ENCODE measurements at places on chromosomes 4 and X.

- no peak for DNase-seq
These were observed 36.7 kb downstream of the SMIM20 start for GRCh38 chr4:25950461-25951389.

GRCh38 chr4:57926311-57926710, 816.1 kb upstream of the IGFBP7 start:
- no peak for DNase-seq

- no peak for DNase-seq
These were observed 89.8 kb upstream of the ETNPPL start for GRCh38 chr4:108852691-108853090.

GRCh38 chr4:43992552-43992951, 456.1 kb downstream of the KCTD8 start:
- DNase-seq, result no peak

DNA sequence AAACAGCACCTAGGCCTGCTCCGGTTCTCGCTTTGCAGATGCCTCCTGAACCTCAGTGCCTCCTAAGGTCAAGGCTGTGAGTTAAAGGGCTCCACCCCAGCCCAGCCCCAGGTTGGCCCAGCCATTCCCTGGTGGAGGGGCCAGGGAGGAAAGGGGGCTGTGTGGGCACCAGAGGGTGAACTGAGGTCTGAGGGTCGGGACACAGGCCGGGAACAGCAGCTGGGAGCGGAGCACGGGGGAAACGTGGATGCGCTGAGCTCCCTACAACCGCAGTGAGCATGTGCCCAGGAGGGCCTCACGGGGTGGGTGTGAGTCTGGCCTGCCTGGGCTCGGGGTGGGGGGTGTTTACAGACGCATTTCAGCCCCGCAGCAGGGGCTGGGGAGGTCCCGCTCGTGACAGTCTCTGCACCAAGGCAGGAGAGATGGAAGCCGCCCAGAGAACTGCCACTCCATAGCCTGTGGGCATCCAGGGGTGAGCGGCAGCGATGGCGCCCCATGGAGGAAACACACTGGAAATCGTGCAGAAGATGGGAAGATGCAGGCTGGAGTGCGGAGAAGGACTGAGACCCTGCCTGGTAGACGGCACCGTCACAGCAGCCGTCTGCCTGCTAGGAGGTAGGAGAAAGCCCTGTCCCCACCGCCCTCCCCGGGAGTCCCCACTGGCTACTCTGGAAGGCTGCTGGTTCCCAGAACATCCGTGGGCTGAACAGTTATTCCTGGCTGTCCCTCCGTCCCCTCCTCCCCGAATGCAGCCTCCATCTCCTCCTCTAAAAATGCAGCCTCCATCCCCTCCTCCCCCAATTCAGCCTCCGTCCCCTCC, 9.9 kb upstream of the SLC25A6 start:
- DNase-seq, result no peak

DNA sequence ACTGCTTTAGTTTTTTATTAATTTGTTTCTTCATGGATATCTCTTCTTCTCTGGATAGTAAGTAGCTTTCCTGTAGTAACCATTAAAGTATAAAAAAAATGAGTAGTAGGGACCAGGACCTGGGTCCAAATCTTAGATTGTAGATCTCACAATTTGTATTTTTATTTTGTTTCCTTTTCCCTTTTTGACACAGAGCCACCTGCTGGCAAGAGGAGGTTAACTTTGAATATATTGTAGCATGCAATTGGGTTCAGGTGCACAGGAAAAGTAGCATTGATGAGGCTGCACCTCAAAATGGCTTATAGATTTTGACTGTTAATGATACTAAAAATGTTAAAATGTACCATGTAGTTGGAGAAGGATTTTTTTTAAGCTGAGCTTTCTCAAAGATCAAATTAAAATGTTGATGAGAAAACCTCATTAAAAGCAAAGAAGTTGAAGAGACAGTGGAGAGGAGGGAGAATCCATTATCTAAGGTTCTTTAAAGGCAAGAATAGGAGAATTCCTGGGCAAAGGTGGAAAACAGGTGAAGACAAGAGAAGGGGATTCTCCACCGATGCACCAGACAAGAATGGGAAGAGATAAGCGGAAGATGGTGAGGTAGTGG, 48.3 kb upstream of the HPGDS start:
- no peak for DNase-seq

- DNase-seq, result no peak
These were observed 260.4 kb downstream of the GALNTL6 start for GRCh38 chr4:172073590-172073989.

DNA sequence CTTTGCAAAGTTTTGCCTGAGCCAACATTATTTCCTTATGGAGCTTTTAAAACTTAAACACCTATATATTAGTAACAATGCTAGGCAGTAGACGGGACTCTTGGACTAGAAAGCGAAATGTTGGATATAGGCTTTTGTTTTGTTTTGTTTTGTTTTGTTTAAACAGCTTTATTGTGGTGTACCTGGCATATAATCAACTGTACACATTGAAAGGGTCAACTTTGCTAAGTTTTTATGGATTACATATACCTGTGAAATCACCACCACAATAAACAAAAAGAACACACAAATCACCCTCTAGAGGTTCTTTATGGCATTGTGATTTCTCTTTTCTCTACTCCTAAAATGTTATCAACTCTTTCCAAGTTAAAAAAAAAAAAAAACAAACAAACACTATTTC, 184.9 kb upstream of the LNX1 start:
- DNase-seq, result no peak

DNA sequence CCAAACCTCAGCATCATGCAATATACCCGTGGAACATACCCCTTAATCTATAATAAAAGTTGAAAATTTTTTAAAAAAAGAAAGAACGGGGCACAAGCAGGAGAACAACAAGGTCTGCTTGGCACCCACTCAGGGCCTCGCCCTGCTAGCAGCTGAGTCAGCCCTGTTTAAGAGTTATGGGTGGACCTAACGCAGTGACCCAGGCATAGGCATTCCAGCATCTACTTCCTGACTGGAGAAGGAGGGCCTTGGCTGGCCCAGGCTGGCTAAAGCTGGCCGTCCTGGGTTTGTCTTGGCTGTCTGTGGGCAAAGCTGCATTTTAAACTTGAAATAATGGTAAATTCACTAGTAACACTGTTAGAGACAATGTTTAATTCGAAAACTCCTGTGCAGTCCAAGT, 236.7 kb upstream of the PGRMC2 start:
- no peak for DNase-seq

DNA sequence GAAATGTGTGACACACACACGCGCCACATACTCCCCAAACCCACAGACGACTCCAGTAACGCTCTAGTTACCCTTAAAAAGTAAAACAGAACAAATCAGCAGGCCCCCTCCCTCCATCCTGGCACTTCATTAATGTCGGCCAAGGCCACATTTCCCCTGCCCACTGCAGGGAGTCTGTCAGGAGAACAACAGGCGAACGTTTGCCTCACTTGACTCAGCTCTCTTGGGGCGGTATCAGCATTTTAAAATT, 671 bp upstream of the FHIP1A start:
- DNase-seq, result no peak

- no peak for DNase-seq
These were observed 12.1 kb downstream of the PJA1 start for GRCh38 chrX:69153060-69153730.

DNA sequence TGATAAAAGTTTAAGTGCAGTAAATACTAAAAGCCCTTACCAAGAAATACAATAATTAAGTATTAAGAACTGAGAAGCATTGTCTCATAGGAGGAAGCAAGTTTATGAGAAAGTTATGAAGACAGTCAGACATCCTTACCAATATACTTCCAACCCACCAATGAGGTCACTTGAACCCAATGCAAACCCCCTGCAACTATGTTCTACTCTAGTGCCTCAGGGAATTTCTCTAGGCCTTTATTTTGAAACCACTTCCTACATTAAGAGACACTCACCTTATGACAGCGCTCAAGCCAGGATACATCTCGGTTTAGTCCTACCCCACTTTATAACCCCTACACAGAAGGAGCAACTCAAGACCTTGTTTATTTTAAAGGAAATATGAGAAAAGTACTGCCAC, 61.3 kb downstream of the STPG2 start:
- no peak for DNase-seq

GRCh38 chrX:150967786-150968185, 15.3 kb upstream of the HMGB3 start:
- DNase-seq, result no peak

- peak; percentile 60 for DNase-seq
These were observed at the start of gene ARMCX6 for GRCh38 chrX:101617211-101618191. TSS of gene ARMCX6 (minus strand) at chrX:101618000. CDS start at chrX:101616620, 1,380 bp downstream.

DNA sequence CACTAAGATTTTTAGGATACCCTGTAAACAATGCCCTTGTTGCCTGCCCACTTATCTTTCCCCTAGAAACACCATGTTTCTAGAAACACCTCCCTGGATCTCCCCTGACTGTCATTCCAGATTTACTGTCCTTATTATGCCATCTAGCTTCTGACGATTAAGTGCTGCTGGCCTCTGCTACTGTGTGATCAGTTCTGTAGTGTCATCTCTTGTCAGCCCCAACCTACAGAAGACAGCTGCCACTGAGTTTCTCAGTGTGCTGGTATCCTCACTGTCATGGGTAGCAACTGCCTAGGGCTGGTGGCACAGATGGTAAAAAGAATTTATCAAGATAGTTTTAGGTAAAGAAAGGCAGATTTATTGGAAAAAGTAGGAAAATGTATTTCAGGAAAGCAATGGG, 68.7 kb upstream of the WWC2 start:
- no peak for DNase-seq

- DNase-seq, result no peak
These were observed 351.6 kb upstream of the F9 start for GRCh38 chrX:139178980-139179379.

GRCh38 chrX:20409991-20410390, 143.3 kb upstream of the RPS6KA3 start:
- no peak for DNase-seq

DNA sequence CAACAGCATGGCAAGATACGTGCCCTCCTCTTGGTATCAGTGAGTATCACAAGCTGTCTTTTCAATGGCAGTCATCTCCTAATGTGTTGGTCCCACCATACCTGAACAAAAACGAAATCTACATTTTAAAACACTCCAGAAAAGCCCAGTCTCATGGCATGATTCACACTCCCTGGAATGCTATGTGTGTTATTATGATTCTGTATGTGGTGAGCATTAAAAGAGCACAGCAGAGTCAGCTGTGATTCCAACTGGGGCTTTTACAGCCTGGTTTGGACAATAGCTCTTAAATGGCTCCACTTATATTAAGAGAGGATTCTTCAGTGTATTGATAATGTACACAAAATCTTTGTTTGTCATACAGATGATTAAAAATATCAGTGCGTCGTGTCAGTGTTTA, 274.1 kb upstream of the GK2 start:
- no peak for DNase-seq

DNA sequence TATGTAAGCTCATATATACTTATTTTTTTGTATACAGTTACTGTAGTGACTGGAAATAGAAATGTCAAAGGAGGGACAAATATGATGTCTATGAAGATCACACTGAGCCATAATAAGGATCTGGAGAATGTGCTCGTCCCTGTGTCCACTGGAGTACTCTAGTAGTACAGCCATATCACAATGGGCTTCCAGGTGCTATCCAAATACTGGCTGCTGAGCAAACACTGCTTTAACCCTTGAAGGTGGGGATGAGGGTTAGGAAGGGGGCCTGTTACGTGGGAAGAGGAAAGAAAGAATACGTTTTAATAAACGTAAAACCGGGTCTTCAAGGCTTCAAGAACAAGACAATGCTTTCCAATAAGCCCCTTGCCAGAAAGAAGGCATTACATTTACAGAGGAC, 29.8 kb upstream of the TMEM150C start:
- DNase-seq, result no peak

DNA sequence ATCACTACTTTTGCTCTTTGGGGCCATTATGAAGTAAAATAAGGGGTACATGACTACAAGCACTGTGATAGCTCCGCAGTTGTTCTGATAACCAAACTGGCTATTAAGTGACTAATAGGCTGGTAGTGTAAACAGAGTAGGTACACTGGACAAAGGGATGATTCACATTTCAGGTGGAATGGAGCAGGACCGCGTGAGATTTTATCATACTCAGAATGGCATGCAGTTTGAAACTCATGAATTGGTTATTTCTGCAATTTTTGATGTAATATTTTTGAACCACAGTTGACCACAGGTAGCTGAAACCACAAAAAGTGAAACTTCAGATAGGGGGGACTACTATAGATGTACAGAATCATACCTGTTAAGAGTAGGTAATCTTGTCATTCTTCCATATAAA, 55.8 kb downstream of the PAK3 start:
- DNase-seq, result no peak

- DNase-seq, result no peak
These were observed 83.6 kb downstream of the RELL1 start for GRCh38 chr4:37602454-37603069.

- no peak for DNase-seq
These were observed 19.7 kb downstream of the NOP14 start for GRCh38 chr4:2943364-2944090.

DNA sequence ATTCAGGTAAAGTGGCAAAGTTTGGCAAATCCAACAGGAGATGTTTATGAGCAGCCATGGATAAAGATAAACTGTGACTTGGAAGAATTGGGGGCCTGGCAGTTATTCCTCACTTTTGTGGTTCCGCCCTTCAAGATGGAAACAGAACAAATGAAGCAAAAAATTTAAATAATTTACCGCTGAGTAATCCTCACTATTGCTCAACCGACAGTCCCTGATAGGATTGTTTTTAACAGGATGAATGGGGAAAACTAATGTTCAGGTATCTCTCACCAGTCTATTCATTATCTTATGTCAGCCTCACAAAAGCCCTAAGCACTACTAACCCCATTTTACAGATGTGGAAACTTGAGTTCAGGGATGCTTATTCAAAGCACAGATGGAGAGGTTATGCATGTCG, 90.8 kb downstream of the FNIP2 start:
- no peak for DNase-seq

DNA sequence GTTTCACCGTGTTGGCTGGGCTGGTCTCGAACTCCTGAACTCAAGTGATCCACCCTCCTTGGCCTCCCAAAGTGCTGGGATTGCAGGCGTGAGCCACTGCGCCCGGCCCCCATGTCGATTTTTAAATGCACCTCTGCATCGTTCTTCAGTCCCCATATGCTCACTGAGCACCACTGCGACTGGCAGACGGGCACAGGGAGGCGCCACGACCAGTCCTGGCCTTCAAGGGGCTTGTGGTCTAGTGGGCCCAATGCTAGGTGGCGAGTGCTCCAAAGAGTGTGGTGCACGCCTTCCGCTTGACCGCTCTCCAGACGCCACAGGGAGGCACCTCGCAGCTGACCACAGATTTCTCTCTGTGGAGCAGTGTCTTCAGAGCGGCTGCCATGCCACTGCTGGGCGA, 11.7 kb upstream of the MSANTD1 start:
- DNase-seq, result no peak

GRCh38 chr4:103099691-103100392, at the start of gene BDH2:
TSS of gene BDH2 (minus strand) at chr4:103099834. CDS start at chr4:103096254, 3,580 bp downstream.
- peak; percentile 6 for DNase-seq
